ENCODE measurements at places on chromosomes 3 and 15.

DNA sequence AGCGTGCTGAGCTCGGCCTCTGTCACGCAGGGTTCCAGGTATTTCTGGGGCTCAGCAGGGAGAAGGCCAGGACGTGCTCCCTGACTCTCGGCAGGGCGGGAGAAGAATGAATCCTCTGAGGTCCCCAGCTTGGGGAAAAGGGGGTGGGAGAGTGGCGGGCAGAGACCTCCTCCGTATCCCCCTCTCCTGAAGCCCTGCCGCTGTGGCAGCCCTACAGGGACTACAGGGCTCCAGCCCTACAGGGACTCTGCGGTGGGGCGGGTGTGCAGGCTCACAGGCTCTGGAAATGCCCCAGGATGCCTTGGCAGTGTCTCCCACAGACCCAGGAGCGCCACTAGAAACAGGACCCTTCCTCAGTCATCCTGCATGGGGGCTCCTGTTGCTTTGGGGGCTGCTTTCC, 46.2 kb downstream of the HMCES start:
- no peak for DNase-seq

- no peak for DNase-seq
These were observed 34.2 kb downstream of the ATP2B2 start for GRCh38 chr3:10471054-10471688.

DNA sequence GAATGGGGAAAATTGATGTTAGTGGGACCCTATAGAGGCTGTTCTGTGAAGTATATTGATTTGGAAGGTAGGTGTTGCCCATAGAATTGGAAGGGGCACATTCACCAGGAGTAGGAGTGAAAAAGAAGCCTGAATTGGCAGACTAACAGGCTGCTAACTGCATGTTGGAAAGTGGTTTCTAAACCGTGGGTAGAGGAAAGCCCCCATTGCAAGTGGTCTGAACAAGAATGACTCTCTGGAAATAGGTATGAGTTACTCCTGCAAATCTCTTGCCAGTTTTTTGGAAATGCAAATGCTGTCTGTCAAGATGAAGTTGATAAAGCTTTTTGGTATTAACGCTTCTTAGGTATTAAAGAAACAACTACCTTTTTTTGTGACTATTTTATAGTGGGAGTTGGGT, 3.5 kb downstream of the UBE2E1 start:
- no peak for DNase-seq

DNA sequence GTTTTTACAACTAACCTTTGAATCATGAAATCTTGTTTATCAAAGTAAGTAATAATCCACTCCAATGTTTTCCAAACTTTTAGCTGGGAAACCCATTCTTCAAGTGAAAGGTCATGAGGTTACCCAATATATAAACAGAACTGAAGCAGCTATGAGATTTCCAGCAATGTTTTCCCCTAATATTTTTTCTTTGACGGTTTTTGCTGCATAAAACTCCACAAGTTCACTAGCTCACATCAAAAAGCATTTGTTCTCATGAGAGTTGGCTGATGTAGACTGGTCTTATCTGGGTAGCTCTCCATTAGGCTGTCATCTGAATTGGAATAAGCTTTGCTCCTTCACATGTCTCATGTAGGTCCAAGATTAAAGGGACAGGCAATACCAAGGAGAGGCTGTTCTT, 241.2 kb upstream of the LRRC3B start:
- DNase-seq = no peak

DNA sequence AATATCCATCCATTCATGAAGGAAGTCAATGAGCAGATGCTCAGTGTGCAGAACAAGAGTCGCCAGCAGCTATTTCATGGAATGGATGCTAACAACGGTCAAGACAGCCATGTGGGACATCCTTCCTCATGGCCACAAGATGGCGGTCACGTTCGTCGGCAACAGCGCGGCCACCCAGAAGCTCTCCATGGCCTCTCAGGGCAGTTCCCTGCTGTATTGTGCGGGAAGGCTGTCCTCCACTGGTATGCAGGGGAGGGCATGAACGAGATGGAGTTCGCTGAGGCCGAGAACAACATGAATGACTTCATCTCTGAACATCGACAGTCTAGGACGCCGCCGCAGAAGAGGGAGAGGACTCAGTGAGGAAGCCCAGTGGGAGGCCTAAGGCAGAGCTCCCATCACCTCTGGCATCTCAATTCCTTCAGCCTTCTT, 208.3 kb downstream of the TJP1 start:
- no peak for DNase-seq
